ENCODE measurements at places on chromosomes 16 and 17.
A peak's percentile ranks its signal among the peaks of the same experiment; 100 is the strongest.

DNA sequence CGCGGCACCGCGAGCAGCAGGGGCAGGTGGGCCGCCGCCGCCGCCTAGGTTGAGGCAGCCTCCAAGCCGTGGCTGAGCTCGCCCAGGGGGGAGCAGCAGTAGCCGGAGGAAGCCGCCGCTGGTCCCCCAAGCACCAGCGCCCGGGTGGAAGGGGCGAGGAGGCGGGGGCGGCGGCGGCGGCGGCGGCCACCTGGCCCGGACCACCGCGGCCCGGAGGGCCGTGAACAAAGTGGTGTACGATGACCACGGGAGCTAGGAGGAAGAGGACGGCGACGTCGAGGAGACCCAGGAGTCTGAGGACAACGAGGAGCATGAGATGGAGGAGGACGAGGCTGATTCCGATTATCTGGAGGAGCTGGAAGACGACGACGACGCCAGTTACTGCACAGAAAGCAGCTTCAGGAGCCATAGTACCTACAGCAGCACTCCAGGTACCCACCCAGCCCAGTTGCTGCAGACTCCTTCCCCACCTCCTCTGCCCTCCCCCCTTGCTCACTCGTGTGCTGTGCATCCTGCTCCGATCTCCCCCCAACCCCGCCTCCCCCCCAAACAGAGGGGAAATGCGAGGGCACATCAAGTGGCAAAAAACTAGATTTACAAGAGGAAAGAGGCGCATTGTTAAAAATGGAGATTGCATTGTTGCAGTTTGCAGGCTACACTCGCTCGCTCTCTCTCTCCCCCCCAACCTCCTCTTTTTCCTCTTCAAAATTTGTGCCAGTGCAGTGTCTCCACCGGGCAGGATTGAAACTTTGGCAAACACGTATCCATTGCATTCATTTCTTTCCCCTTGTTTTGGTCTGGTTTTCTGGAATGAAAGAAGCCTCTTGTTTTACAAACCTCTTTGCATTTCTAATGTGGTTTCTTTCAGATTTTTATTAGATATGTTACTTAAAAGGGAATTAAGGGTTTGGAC, 41.8 kb upstream of the AMZ2 start:
- DNase-seq: no peak

DNA sequence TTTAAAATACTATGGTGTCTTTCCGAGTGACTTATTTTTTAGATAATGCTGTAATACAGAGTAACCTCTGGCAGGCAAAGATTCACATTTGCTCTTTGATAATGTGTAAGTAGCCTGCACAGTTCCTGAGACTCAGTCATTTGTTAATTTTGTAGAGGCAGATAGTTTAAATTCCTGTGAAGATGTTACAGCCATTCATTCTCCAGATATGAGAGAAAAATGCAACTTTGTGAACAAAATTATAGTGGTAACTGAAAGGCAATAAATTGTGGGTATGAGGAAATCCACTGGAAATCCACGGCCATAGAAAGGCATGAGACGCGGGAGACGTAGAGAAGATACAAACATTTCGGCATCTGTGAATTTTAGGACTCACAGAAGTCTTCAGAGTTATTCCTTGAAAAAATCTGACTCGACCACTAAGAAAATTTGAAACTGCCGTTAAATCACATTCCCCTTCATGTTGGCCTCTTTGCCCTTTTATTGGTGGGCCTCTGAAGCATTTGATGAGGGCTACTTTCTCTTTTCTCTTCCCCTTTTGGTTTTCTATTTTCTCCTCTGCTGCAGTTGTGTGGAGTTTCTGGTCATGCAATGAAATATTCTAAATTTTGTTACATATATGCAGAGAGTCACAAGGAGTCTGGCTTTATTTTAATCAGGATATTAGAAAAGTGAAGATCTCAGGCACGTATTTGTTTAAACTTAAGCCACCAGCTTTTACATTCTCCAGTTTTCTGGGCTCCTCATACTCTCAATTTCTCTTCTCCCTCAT, 18.8 kb downstream of the HS3ST3A1 start:
- no peak for DNase-seq

- no peak for DNase-seq
Measured at GRCh38 chr17:79796444-79796762, 474 bp downstream of the CBX8 start.

DNA sequence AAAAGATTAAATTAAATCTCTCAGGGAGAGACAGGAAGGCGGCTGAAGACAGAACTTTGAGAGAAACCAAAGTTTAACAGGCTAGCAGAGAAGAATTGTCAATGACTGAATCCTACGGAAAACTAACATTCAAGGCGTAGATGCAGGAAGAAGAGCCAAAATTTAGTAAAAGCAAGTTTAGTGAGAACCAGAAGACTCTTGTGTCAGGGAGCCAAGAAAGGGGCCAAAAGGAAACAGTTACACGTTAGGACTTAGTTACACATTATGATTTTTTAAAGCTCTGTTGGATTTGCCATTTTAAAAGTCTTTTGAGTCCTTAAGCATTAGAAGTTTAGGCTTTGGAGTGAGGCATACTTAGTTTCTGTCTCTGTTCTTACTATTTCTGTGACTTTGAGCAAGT, 164.6 kb downstream of the CHD9 start:
- DNase-seq: no peak

DNA sequence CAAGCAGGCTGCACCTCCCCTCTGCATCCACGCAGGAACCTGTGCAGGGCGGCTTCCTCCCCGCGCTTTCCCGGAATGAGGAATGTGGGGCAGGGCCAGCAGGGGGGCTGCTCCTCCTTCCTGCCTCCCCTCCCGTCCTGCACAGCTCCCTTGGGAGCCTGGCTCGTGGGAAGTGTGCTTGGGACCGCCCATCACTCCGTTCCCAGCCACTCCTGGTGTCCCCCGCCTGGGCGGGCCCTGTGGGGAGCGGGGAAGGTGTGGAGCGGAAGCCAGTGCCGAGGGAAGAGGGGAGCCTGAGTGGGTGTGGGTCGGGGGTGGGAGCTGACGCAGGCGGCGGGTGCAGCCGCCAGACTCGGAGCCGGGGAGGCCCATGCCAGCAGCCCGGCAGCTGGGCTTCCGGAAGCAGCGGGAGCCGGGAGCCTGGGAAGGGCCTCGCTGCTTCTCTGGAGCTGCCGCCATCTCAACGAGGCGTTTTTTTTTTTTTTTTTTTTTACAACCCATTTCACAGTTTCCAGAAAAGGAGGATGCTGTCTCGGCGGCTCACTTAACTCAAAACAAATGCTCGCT, 24.1 kb downstream of the BAHCC1 start:
- peak; percentile 47 for DNase-seq

- peak; percentile 15 for DNase-seq
Measured at GRCh38 chr17:12667299-12667958, 1.7 kb downstream of the MYOCD start.

- DNase-seq: no peak
Measured at GRCh38 chr16:77896415-77897128, 108.2 kb downstream of the VAT1L start.

GRCh38 chr17:74226252-74226651, 12.9 kb downstream of the TTYH2 start:
- DNase-seq: no peak

DNA sequence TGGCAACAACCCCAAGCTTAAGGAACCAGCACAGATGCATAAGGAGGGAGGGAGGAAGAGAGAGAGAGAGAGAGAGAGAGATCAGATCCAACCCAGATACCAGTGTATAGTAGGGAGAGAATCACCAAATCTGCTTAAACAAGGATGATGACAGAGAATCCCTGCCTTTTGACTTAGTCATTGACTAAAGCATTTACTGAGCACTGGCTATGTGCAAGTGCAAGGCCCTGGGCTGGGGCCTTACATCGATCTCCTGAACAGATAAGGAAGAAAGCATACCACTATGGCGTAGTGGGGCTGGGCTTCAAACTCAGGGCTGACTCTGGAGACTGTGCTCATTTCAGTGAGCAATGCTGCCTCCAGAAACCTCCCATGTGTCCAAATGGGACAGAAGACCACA, 15.8 kb downstream of the TSNAXIP1 start:
- DNase-seq: no peak

DNA sequence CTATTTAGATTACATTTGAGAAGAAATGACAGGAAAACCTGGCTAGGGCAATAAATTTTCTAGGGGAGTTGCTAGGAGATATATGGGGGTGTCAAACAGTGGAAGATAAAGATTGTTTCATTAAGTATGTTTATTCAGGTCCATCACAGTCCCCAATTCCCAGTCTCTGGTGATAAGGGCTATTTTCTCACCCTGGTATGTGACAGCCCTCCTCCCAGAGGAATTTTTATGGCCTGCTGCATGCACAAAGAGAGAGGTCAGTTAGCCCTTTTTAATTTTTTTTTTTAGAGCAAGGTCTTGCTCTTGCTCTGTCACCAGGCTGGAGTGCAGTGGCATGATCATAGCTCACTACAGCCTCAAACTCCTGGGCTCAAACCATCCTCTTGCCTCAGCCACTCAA, 53.6 kb upstream of the ATF7IP2 start:
- DNase-seq: no peak
